Naive thymus-derived CD8-positive, alpha-beta T cell (primary cell): ENCODE measurements at places on chromosomes 2 and 18. TPM values are rescaled to one million over a fixed set of nuclear protein-coding genes. Genes with fewer than 3 reads are reported as not detected.
A peak's percentile ranks its signal among the peaks of the same experiment; 100 is the strongest.

QPCT gene
- polyA plus RNA-seq: 0.20 TPM

LRRC30 gene
- not detected for polyA plus RNA-seq

GREB1 gene
- 0.05 TPM for polyA plus RNA-seq

DNA sequence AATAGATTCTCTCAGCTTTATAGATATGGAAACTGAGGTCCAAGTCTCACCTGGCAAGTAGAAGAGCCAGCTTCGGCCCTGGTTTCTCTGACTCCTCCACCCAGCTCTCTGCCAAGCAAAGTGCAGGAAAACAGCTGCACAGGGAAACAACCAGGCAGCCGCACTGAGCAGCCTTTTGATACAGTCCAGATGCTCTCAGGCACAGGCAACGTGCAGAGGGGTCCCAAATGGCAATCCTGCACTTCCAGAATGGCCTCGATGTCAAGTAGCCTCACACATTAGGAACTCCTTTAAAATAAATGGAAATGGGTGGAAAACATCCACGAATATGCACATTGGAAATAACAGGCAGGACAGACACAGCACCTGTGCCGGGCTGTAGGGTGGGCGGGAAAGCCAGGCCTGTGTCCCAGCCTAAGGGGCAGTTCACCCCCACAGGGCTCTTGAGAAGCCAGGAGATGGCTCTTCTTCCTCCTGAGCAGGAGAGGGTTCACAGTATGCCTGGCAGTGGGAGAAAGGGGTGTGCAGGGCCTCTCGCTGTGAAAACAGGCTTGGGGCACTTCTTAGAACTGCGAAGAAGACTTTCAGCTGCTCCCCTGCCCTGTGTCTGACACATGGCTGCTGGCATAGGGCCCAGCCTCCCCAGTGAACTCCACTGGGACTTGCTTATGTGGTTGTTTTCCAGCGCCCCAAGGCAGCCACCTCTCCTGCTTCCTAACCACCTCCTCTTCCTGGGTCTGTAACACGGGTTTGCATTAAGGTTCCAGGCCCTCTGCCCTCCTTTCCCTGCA is 63.9 kb upstream of the TUBA3E start:
- H3K27ac ChIP-seq: no peak overlapping the region
- H3K36me3 ChIP-seq: no peaks in the 10 kb centered on the region
- no peak overlapping the region for H3K4me3 ChIP-seq
- peaks cover 15% of the 10 kb centered on the region for H3K27me3 ChIP-seq
- DNase-seq: no peak
- H3K4me1 ChIP-seq: no peaks in the 10 kb centered on the region

- peak overlapping the region; percentile 89 for H3K27ac ChIP-seq
- peak; percentile 35 for DNase-seq
- H3K36me3 ChIP-seq: no peaks in the 10 kb centered on the region
- H3K4me1 ChIP-seq: no peaks in the 10 kb centered on the region
- peaks cover 39% of the 10 kb centered on the region for H3K27me3 ChIP-seq
- H3K4me3 ChIP-seq: no peak overlapping the region
These were observed 11.6 kb downstream of the ZEB2 start for GRCh38 chr2:144508172-144508851.

- peaks cover 4% of the 10 kb centered on the region for H3K27me3 ChIP-seq
- DNase-seq: no peak
- no peaks in the 10 kb centered on the region for H3K4me1 ChIP-seq
- H3K27ac ChIP-seq: no peak overlapping the region
- no peaks in the 10 kb centered on the region for H3K36me3 ChIP-seq
These were observed 165.8 kb downstream of the TNS1 start for GRCh38 chr2:217836901-217837491.

DNA sequence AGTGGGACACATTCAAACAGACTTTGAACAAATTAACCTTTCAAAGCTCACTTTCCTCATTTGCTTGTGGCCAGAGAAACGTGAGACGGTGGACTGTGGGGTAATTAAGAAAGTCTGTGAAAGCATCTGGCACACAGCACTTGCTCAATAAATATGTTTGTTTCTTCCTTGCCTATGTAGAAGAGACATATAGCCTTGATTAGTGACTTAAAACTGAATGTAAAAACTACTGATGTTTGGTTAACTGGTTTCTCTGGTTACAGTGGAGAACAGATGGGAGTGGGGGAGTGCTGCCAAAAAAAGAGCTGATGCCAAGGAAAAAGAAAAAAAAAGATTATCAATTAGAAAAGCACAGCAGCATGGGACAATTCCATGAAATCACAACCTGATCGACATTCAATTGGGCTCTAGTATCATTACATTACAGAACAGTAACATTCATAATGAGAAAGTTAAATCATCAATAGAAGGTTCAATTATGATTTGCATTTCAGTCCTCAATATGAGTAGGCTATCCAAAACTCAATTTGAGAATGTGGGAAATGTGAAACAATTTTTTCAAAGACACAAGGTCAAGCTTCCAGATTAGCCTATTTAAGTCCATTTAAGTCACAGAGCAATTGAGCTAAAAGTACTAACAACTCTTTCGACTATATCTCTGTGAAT is 14.7 kb downstream of the CUL3 start:
- peaks cover 69% of the 10 kb centered on the region for H3K4me1 ChIP-seq
- peaks cover 18% of the 10 kb centered on the region for H3K36me3 ChIP-seq
- no peak for DNase-seq
- H3K4me3 ChIP-seq: peak overlapping the region; percentile 66

DNA sequence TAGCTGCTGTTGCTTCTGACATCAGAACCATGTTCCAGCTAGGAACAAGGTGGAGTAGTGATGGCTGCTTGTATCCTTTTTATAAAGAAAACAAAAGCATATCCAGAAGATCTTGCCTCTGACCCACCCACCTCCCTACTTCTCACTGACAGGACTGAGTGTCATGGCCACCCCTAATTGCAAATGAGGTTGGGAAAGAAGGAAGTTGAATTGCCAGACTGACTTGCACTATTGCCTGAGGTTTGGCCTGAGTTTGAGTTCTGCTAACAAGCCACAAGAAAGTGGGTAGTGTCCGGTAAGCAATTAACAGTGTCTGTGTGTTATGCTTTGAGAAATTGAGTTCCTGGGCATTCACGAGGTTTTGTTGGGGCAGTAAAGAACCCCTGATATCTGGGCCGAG is 22.8 kb downstream of the SGPP2 start:
- H3K27ac ChIP-seq: no peak overlapping the region
- H3K36me3 ChIP-seq: no peaks in the 10 kb centered on the region
- H3K27me3 ChIP-seq: peaks cover 2% of the 10 kb centered on the region
- no peak overlapping the region for H3K4me3 ChIP-seq
- no peaks in the 10 kb centered on the region for H3K4me1 ChIP-seq

DNA sequence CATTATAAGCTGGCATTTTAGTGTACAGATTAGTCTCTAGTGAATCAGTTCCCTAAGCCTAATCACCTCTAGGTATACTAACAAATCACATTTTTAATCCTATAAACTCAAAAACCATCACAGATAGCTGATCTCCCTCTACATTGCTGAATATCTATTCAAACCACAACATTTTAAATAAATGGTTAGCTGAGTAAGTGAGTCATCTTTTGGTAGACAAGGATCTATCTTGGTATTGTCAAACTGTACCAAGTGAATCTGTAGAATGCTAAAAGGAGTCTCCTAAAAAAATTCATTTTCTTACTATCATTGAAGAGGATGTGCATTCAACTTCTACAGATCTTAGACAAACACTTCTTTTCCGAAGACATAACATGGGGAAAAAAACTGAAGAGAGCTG is 40.7 kb downstream of the INO80D start:
- H3K4me1 ChIP-seq: peaks cover 15% of the 10 kb centered on the region
- H3K36me3 ChIP-seq: peaks cover 37% of the 10 kb centered on the region
- H3K27ac ChIP-seq: peak overlapping the region; percentile 3
- no peaks in the 10 kb centered on the region for H3K27me3 ChIP-seq
- H3K4me3 ChIP-seq: no peak overlapping the region
- no peak for DNase-seq

DNA sequence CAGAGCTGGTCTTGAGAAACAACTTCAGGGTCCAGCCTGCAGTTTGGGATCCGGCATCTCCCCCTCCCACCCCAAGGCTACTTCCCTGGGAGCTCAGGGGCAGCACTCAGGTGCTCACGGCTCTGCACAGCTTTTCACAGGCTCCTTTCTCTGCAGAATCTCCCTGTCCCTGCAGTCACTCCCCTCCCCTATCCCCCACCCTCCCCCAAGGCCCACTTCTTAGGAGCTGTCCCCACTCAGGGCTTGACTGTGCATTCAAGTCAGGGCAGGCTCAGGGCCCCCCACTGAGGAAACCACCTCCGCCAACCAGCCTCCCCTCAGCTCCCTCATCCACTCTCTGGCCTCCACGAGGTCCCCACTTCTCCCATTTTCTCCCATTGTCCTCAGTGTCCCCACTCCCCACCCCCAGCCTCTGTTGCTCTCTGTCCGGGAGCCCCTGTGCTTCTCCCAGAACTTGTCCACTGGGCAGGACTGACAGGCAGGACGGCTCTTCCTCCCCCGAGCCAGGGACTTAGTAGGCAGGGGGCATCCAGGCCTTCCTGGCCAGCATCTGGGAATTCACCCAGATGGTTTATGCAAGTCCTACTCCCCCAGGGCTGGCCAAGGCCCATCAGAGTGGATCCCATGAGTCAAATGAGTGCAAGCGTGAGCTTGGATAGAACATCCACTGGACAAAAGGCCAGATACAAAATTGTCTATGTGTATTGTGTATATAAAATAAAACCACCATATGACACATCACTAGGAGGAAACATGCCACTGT is 7.6 kb downstream of the NMUR1 start:
- DNase-seq: no peak
- peaks cover 12% of the 10 kb centered on the region for H3K4me1 ChIP-seq
- H3K36me3 ChIP-seq: no peaks in the 10 kb centered on the region
- H3K27ac ChIP-seq: no peak overlapping the region
- H3K4me3 ChIP-seq: no peak overlapping the region

- no peak overlapping the region for H3K4me3 ChIP-seq
- peaks cover 5% of the 10 kb centered on the region for H3K27me3 ChIP-seq
- peaks cover 5% of the 10 kb centered on the region for H3K36me3 ChIP-seq
These were observed 36.2 kb downstream of the EHD3 start for GRCh38 chr2:31270131-31270530.

- no peak overlapping the region for H3K27ac ChIP-seq
- H3K36me3 ChIP-seq: peaks cover 9% of the 10 kb centered on the region
- no peaks in the 10 kb centered on the region for H3K27me3 ChIP-seq
- no peaks in the 10 kb centered on the region for H3K4me1 ChIP-seq
- no peak for DNase-seq
- no peak overlapping the region for H3K4me3 ChIP-seq
These were observed 207.1 kb downstream of the FIGN start for GRCh38 chr2:163528640-163529217.

DNA sequence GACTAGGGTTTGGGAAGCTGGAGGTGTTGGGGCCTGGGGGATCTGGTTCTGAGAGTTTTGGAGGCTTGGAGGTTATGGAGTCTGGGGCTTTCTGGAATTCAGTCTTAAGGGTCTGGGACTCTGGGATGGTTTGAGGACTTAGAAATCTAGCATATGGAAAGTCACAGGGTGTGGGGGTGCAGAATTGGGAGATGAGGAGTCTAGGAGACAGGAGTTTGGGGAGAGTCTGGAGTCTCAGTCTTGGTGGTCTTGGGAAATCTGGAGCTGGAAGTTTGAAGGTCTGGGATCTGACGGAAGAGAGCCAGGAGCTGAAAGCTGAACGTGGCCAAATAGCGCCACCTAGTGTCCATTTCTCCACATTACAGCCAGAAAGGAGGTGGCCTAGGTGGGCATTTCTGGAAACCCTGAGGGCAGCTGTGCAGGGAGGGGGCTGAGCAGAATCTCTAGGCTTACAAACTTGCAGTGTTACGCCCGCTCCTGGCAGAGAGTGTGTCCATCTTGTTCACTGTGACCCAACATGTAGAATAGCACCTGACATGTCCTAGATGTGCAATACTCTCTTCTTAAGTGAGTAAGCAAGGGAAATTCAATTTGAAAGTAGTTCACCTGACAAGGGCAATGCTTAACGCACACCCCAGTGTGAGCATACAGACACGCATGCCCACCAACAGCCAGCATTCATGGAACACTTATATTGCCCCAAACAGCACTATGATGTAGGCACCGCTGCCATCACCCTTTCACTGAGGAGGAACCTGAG is 204.8 kb downstream of the TFCP2L1 start:
- H3K4me1 ChIP-seq: peaks cover 7% of the 10 kb centered on the region
- peaks cover 30% of the 10 kb centered on the region for H3K27me3 ChIP-seq
- peak; percentile 18 for DNase-seq
- H3K27ac ChIP-seq: no peak overlapping the region
